Coronary artery (tissue), 2 donors: ENCODE measurements at places on chromosomes 2 and 18.

DNA sequence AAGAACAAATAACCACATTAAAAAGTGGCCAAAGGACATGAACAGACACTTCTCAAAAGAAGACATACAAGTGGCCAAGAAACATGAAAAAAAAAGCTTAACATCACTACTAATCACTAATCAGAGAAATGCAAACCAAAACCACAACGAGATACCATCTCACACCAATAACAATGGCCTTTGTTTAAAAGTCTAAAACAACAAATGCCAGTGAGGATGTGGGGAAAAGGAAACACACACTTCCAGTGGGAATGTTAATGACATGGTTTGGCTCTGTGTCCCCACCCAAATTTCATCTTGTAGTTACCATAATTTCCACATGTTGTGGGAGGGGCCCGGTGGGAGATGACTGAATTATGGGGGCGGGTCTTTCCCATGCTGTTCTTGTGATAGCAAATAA is 147.1 kb downstream of the GALNT1 start:
- no peak for DNase-seq

DNA sequence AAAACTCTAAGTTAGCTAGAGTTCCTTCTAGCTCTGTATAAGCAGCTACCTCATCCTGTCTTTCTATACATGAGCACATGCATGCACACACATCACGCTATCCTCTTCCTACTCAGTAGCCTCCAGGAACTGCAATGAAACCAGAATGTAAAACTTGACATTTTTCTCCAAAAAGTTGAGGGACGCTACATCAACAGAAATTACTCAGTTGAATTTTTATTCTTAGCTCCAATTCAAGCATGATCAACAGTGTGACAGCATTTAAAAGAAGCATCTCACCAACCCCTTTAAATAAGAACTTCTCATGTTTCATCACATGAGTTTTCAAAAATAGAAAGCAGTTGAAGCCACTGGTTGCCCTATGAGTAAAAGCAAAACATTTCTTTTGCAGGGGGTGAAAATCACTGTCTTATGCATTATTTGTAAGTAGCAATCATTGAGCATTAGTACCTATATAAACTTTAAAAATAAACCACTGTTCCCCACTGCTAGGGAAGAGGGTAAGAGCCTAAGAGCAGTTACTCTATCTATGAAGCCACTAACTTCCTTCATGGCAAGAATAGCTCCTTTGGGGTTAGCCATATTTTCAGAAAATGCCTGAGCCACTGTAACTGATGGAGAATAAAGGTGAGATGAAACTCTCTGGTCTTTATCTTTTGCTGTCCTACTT is 77.9 kb upstream of the ARL5A start:
- DNase-seq = no peak

DNA sequence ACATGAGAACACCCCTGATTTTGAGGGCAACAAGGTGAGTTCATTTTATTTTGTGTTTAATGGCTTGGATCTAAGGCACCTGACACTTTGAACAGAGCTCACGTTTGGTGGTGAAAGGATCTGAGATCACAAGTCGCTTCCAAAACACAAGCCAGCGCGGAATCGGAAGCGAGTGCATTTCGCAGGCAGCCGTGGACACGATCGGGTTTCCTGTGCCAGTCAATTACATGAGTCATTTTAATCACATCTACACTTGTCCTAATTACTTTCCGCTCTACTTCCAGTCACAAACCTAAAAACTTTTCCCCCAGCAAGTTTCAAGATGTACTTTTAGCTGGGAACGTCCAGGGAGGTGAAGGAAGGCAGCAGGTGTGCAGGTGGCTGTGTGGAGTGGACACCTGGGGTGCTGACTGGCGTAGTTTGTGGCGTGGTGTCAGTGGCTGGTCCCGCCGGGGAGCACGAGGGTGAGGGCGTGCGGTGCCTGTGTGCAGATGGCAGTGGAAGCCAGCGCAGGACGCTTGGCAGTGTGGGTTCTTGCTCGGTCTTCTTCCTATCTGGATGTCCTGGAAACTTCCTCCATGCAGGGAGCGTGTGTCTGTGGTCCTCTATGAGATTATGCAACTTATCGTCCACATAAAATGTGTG is 75.6 kb downstream of the DCDC2C start:
- DNase-seq = no peak

DNA sequence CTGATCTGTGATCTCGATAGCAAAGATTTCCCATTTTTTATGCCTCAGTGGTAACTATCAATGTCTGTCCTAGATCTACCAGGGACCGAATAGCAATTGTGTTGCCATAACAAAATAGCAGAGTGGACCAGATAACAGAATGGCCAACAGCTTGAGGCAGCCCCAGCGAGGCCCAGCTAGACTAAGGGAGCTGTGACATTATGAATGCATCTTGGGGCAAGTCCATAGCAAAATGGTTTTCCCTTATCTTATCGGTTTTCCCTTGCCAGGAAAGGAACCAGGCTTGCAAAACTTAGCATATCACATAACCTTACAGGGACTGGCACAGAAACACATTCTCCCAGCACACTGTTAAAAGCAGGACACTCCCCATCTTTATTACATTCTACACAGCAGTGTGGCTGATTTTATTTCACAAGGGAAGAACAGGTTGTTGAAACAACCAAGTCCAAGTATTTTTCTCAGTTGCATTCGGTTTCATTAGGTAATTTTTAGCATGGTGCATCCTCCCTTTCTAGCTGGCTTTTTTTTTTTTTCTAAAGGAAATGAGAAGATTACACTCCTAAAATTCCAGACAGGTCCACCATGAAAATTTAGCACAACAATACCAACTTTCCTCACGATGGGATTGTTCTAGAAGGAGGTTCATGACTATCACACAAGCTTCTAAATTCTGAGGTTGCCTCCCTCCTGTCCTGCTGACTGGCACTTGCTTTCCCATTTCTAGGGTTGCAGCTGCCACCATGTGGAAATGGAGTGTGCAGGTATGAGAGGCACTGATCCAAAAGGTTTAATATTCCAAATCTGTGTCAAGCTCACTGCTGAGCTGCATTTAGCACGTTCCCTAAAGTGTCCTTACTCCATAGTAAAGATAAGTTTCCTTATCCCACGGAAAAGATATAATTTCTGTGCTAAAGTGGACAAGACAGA is 97.0 kb upstream of the SLC35G4 start:
- DNase-seq = no peak

DNA sequence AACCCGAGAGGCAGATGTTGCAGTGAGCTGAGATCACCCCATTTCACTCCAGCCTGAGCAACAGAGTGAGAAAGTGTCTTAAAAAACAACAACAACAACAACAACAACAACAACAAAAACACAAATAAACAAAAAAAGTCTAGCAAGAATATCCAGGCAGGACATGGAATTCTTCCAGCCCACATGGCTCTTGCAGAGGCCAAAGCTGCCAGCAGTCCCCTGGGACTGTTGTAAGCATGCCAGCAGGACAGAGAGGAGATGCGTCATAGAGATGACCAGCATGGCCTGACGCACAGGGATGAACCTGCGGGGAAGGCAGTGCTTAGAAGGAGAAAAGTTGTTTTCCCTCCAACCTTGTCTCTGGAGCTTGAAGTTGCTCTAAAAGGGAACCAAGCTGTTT is 182.3 kb upstream of the PGAP1 start:
- DNase-seq = peak; percentile 88

DNA sequence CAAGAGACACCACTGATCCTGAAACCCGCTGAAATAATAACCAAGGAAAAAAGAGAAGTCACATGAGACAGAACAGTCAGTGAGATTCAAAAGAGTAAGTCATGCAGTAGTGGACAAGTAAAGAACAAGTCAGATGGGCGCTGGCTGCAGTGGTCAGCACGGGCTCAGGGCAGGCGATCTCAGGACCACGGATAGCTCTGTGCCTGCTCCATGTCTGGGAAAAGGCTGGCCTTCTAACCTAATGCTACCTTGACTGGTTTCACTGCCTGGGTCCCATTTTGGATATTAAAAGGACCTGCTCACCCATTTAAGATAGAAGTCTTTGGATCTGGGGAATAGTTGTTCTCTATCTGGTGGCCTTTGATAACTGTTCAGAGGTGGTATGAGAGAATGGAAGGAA is 61.7 kb upstream of the LCLAT1 start:
- DNase-seq = no peak

DNA sequence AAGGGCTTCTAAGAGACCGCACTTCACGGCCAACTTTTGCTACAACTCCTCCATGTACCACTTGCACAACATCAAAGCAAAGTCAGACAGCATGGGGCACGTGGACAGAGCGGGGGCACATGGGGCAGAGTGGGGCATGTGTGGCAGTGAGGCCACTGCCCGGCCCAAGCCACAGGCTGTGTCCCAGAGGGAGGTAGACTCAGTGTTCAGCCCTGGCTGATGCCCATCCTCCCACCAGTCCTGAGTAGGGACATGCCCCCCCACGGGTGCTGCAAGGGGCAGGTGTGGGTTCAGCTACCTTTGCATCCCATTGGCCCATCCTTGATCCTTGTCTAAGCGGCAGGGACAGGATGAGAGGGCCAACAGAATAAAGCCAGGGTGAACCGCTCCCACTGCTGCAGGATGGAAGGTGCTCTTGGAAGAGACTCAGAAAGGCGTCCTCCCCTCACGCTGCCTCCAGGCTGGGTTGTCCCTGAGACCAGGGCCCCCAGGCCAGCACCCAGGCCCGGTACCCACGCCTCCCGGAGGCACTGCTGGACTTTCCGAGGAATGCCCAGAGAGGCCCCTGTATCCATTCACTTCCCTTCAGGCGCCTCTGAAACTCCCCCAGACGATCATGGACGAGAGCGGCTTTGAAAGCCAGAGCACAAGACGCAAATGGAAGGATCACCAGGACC is 218.2 kb downstream of the NDUFA10 start:
- DNase-seq = peak; percentile 64

GRCh38 chr18:59593291-59593717 is 103.9 kb downstream of the CCBE1 start:
- DNase-seq = no peak

DNA sequence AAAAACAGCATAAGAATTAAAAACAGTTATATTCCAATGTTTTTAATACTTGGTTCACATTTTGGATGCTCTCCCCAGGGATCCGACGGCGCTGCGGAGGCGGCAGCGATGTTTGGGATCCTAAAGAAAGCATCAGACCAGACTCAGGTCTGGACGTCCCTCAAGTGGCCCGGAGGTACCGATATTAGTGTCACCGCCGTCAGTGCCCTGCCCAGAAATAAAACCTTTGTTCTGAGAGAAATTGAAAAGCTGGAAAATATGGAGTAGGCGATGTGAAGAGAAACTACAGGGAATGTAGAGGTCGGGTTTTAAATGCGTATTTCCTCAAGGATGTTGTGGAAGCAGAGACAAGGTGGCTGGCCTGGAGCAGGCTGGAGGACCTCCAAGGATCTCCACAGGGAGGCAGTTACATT is 683 bp upstream of the TBC1D8 start:
- no peak for DNase-seq

GRCh38 chr2:68839260-68839833 is 31.9 kb downstream of the BMP10 start:
- no peak for DNase-seq

GRCh38 chr2:96114903-96115581 is 1.3 kb downstream of the ADRA2B start:
- DNase-seq = no peak

GRCh38 chr2:27282892-27283291 is 663 bp downstream of the TRIM54 start:
- DNase-seq = no peak

DNA sequence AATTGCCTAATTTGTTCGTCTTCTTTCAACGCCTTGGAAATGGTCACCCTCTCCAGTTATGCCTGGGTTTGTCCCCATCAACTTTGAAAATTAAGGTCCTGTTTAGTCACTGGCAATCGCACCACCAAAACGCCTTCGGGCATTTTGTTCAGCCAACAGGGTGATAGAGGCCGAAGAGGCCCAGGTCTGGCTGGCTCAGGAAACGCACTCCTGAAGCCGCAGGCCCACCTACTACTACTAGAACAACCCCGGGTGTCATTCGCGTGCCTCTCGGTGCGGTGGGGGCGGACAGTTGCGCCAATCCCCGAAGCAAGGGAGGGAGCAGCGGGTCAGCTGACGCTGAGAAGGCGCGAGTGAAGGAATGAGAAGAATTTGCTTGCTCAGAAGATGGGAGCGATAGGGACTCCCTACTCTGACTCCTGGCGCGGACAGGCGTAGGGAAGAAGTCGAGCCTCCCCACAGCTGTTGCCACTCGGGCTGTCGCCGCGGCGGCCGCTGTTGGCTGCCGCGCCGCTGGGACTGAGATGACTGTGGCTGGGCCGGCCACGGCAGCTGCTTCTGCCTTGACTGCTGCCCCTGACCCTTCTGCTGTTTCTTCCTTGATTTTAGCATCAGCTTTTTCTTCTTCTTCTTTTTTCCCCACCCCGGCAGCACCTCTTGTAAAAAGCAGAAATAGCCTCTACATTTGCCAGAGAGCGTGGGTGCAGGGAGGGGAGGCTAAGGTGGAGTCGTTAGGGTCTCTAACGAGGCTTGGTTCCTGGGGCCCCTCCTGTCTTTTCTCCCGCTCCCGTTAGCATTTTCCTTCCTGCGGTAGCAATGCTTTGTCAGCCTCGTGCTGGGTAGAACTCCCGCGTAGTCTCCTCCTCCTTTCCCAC is 387.6 kb downstream of the FIGN start:
- peak; percentile 90 for DNase-seq

GRCh38 chr2:85999061-85999831 is 106.4 kb downstream of the POLR1A start:
- peak; percentile 71 for DNase-seq
